ENCODE measurements at places on chromosomes 2 and 18.

DNA sequence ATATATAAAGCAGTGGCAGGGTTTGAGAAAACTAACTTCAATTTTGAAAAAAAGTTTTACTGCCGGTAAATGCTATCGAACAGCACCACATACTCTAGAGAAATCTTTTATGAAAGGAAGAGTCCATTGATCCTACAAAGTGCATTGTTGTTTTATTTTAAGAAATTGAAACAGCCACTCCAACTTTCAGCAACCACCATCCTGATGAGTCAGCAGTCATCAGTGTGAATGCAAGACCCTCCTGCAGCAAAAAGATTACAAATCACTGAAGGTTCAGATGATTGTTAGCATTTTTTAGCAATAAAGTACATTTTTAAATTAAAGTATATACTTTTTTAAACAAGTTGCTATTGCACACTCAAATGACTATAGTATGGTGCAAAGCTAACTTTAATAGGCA lies 1017.7 kb upstream of the CRIM1 start:
- DNase-seq = no peak

DNA sequence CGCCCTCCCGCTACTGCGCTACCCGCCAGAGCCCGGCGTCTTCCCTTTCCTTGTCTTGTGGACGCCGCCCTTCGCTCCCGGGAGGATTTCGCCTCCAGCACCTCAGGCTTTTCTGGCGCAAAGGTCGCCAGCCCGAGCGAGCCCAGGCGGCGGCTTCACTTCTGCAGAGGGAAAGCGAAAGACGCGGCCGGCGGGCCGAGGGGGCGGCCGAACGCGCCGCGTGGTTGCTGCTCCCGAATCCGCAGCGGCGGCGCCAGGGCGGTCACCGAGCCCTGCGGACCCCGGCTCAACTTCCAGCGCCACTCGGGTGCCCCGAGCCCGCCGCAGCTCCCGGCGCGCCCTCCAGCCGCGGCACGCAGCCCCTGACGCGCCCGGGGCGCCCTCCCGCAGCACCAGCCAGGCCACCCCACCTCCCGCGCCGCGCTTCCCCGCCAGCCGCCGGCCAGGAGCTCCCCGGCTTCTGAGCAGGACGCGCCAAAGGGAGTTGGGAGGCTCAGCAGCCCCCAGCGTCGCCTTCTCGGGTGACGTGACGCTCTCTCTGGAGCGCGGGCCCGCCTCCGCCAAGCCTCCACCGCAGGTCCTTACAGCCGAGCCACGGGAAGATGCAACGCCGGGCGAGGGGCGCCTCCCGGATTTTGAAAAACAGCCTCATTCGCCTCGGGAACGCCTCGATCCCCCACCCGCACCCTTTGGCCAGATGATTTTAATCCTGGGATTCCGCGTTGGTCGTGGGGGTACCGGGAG lies 84.9 kb upstream of the EPB41L3 start:
- DNase-seq = peak; percentile 57

- DNase-seq = no peak
Measured at GRCh38 chr2:55428258-55428657, 8.6 kb upstream of the CCDC88A start.

- no peak for DNase-seq
Measured at GRCh38 chr2:441258-442022, 153.5 kb upstream of the ALKAL2 start.
